Sciatic nerve (tissue), 2 donors: ENCODE measurements at places on chromosomes 4 and X.

- DNase-seq = peak; percentile 61
Measured at GRCh38 chrX:149074398-149074797, 430.7 kb downstream of the IDS start.

DNA sequence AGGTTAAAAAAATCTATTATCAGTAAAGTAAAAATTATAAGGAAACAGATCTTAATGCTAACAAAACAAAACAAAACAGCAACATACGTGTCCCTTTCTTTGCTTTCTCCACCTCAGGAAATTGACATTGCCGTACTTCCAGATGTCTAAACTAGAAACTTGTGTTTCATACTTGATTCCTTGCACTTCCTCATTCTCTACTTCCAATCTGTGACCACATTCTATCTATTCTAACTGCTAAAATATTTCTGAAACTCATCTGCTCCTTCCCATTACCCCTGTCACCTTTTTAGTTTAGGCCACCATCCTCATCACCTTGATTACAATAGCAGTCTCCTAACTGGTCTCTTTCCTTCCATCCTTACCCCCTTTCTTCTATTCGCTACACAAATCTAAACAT is 22.5 kb upstream of the RPA4 start:
- DNase-seq = no peak

DNA sequence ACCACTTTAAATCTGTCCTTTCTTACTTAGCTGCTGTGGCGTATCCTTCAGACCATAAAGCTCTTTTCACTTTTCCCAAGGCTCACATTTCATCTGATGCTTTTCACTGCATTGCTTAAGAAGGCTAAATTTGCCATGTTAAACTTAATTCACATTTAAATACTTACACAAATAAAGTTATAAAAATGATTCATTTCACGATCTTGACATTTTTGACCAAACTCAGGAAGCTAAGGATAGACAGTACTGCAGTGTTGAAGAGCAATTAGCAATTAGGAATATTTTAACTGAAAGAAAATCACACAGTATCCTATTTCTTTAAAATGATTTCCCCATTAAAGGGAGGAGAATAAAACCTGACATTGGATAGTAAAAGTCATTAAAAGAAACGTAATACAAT is 1038.6 kb downstream of the STPG2 start:
- no peak for DNase-seq

GRCh38 chr4:2352171-2352570 is 66.3 kb downstream of the ZFYVE28 start:
- no peak for DNase-seq

DNA sequence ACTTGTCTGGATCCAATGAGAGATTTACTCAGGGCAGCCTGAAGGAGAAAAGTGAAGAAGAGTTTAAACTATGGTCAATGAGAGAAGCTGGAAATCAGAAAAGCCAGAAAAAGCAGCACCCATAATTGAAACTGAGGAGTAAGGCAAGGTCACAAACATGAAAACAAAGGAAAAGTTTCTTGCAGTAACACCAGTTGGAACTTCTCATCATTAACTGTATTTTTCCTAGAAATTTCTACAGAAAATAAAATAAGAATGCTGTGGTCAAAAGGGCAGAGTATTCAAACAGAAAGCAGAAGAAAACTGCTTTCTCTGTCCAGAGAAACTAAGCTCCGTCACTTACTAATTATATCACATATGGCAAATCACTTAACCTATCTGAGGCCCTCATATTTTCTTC is 102.2 kb downstream of the OR13H1 start:
- DNase-seq = no peak

- DNase-seq = no peak
Measured at GRCh38 chr4:120316416-120316815, 249.8 kb upstream of the MAD2L1 start.

DNA sequence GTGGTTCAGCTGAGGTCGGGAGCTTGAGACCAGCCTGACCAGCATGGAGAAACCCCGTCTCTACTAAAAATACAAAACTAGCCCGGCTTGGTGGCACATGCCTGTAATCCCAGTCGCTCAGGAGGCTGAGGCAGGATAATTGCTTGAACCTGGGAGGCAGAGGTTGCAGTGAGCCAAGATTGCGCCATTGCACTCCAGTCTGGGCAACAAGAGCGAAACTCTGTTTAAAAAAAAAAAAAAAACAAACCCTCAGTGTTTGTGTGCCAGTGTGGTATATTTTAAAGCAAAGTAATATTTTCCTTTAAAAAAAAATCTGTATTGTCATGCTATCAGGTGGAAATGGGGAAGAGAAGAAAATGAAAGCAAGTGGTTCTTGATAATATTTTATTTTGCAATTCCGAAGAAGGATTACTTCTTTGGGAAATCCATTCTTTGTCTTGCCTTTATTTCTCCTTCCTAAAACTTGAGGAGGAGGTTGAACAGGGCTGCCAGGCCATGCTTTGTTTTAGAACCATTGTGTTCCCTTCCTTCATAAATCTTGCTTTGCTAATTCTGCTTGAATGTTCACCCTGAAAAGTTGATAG is 14.4 kb downstream of the ALG13 start:
- no peak for DNase-seq

GRCh38 chrX:70988425-70988824 is 57.5 kb upstream of the SLC7A3 start:
- DNase-seq = no peak

DNA sequence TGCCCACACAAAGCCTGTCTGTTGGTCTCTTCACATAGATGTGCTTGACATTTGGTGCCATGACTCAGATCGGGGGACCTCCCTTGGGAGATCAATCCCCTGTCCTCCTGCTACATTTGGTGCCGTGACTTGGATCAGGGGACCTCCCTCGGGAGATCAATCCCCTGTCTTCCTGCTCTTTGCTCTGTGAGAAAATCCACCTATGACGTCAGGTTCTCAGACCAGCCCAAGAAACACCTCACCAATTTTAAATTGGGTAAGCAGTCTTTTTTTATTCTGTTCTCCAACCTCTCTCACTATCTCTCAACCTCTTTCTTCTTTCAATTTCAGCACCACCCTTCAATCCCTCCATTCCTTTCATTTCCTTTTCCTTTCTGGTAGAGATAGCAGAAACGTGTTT is 159.6 kb upstream of the AGTR2 start:
- DNase-seq = no peak

GRCh38 chr4:81724925-81725329 is 253.2 kb upstream of the RASGEF1B start:
- DNase-seq = no peak

GRCh38 chr4:162347156-162347841 is 183.5 kb upstream of the FSTL5 start:
- no peak for DNase-seq

DNA sequence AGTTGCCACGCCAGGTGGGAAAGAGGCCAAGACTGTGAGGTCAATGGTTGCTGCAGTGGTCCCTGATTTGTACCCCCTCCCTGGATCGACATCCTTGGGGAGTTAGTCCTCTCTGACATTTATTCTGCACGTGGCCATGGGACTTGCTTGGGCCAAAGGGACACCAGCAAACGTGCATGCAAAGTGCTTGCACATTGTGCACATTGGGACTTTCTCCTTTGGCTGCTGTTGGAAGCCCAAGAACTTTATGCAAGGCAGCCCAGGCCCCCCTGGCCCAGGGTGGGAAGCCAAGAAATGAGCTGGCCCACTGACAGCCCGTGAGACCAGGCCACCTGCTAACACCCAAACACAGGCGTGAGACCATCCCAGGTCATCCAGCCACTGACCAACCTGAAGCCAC is 38.1 kb downstream of the SLC2A9 start:
- DNase-seq = no peak

GRCh38 chrX:53284684-53285447 is 3.5 kb upstream of the IQSEC2 start:
- DNase-seq = peak; percentile 80

- no peak for DNase-seq
Measured at GRCh38 chrX:42886519-42886918, 108.6 kb upstream of the PPP1R2C start.

- DNase-seq = no peak
Measured at GRCh38 chr4:113012786-113013185, 36.7 kb upstream of the ANK2 start.

DNA sequence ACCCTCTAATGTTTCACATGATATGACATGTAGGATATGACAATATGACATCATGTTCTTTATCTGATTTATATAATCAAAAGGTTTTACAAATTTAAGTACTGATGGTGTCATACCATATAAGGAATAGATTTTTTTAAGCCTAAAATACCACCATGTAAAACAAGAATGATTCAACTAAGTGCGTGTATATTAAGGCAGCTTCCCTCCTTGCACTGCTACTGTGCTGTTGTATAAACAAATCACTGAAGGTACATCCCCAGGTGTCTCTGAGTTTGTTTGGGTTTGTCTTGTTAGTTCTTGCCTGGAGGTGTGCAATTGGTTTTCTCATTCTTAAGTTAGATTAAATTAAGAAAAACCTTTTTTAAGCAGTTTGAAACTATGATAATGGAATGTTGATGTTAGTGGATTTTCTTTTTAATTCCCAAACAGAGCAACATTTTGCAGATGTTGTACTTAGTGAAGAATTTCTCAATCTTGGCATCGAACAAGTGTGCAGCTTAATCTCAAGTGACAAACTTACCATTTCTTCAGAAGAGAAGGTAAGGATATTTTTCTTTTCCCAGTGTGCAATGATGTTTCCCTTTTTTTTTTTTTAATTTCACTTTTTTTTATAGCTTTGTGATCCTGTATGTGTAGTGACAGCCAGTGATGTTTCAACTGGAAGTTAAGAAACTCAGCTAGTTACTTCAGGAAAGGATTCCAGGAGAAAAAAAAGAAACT is 33.4 kb upstream of the MSMO1 start:
- no peak for DNase-seq
